ENCODE measurements at places on chromosomes 1 and 21.

GRCh38 chr21:33268737-33269441 lies 2.7 kb downstream of the IL10RB start:
- DNase-seq: no peak

DNA sequence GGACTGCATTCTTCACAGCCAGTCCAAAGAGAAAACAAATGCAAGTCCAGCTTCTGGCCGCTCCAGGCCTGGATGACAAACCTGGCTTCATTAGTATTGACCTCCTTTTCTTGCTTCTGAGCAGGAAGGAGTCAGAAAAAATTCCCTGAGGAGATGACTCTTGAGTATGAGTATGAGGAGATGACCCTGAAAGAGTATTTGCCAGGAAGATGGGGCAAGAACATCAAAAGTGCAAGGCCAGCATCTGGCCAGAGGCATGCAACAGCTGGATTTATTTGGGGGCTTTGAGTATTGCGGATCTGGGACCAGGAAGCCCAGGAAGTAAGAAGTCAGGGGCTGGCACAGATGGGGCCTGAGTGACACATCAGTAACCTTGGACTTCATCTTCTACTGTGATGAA lies 113.9 kb downstream of the GLIS1 start:
- no peak for DNase-seq

DNA sequence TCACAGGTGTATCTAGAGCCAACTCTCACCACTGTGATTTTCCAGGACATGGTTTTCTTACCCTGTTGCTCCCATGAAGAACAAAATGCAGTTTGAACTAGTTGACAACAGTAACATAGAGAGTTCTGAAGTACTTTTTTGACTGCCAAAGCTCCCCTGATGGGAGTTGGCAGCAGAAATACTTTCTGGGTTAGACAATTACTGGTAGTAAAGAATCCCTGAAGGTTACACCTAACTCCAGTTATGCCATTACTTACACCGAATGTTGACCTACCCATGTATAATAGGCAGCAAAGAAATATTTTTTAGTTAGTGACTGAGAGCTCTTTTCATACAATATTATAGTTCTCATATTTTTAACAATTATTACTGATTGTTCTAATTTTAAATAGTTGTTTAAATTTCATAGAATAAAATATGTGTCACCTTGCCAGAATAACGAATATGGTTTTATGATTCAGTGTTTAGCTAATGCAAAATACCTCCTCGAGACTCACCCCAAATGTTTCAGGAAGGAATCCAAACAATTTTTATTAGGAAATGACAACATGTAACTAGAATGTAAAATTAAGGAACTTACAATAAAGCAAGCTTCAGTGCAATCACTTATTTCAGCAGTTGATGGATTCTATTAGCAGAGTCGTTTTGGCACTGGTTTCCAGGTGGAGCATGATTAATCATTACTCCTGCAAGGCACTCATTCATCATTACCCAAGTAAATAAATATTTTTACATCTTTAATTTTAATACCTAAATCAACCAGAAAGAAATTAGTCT lies 237.6 kb downstream of the MRPL39 start:
- no peak for DNase-seq

- no peak for DNase-seq
Measured at GRCh38 chr1:177589166-177589565, 380.7 kb downstream of the SEC16B start.

GRCh38 chr1:64046891-64047290 lies 156.5 kb upstream of the UBE2U start:
- no peak for DNase-seq

GRCh38 chr1:37240897-37241296 lies 206.6 kb upstream of the GRIK3 start:
- no peak for DNase-seq
